NCI-H1694 treated with DMSO at 0.1 percent for 48 hours (cell line): ENCODE measurements at places on chromosomes 2 and 18.

- no peak for DNase-seq
Measured at GRCh38 chr2:152097290-152097800, 1.5 kb downstream of the CACNB4 start.

- no peak for DNase-seq
Measured at GRCh38 chr2:230218421-230218820, 1.4 kb downstream of the SP110 start.

DNA sequence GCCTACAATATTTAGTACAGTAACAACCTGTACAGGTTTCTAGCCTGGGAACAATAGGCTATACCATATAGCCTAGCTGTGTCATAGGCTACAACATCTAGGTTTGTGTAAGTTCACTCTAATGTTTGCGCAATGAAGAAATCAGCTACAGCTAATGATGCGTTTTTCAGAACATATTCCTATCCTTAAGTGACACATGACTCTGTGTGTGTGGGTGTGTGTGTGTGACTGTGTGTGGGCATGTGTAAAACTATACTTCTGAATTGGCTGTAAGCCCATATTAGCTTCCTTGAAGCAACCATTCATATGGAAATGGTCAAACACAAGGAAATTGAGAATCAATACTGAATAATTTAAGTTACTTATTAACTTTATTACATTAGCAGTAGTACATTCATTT is 120.8 kb upstream of the SULT1C3 start:
- no peak for DNase-seq

GRCh38 chr2:77104554-77104953 is 417.6 kb downstream of the LRRTM4 start:
- DNase-seq: no peak

DNA sequence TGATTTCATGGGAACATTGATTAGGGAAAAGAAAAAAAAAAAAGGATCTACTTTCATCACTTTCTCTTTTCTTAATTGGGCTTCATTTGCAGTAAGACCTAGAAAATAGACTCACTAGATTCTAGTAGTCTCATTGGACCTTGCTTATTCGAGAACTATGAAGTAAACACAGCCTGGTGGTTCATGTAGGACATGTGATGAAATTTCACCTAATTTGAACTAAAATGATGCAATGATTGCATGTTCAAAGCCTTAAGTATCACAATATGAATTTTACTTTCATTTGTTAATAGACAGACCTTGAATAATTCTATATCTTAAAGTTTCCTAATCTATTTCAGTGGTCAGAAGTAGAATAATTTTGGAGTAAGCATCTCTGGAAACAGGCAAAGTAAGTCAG is 688.9 kb upstream of the NRXN1 start:
- no peak for DNase-seq

DNA sequence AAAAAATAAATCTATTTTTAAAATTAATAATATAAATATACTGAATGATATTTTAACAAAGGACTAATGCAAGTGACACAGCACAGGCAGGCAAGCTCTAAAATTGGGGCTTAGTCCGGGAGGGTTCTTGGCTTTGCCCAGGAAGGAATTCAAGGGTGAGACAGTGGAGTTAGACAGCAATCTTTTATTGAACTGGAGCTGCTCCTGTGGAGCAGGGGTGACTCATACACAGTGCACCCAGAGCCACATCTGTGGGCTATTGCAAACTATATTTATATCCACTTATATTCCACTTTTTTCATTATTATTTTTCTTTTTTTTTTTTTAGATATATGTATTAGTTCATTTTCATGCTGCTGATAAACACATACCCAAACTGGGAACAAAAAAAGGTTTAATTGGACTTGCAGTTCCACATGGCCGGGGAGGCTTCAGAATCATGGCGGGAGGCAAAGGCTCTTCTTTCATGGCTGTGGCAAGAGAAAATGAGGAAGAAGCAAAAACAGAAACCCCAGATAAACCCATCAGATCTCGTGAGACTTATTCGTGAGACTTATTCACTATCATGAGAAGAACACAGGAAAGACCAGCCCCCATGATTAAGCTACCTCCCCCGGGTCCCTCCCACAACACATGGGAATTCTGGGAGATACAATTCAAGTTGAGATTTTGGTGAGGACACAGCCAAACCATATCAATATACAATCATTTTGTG is 437.1 kb downstream of the BCL11A start:
- no peak for DNase-seq

GRCh38 chr2:105886029-105886454 is 141.3 kb downstream of the NCK2 start:
- DNase-seq: no peak

DNA sequence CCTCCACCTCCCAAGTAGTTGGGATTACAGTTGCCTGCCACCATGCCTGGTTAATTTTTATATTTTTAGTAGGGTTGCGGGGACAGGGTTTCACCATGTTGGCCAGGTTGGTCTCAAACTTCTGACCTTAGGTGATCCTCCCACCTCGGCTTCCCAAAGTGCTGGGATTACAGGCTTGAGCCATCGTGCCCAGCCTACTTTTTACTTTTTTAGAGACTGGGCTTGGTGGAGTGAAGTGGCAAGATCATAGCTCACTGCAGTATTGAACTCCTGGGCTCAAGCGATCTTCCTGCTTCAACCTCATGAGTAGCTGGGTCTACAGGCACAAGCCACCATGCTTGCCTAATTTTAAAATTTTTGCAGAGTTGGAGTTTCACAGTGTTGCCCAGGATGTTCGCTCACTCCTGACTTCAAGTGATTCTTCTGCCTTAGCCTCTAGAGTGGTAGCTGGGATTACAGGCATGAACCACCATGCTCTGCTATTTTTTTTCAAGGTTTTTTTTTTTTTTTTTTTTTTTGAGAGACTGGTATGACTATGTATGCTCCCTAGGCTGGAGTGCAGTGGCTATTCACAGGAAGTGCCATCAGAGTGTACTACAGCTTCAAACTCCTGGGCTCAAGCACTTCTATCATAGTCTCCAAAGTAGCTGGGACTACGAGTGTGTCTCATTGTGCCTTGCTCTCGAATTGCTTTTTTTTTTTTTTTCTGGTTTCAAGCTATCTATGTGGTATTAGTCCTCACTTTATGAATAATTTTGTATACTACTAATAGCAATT is 11.9 kb downstream of the MSH2 start:
- no peak for DNase-seq

DNA sequence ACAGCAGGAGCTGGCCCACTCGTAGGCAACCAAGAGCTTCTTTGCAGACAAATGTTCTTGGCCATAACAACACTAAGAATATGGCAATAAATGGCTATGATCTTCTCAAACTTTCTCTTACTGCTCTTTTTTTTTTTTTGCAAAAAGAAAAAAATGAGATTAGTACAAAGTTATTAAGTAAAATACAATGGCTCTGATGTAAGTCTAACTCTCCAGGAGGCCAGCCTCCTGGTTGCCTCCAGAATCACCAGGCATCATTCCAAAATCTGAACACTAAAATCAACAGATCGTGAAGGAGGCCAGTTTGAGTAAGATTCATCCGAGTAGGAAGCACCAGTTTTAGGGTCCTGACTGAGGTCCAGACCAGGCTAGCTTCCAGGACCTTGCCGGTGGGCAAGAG is 20.8 kb upstream of the FIGN start:
- DNase-seq: no peak
